ENCODE measurements at places on chromosomes 5 and 9.

DNA sequence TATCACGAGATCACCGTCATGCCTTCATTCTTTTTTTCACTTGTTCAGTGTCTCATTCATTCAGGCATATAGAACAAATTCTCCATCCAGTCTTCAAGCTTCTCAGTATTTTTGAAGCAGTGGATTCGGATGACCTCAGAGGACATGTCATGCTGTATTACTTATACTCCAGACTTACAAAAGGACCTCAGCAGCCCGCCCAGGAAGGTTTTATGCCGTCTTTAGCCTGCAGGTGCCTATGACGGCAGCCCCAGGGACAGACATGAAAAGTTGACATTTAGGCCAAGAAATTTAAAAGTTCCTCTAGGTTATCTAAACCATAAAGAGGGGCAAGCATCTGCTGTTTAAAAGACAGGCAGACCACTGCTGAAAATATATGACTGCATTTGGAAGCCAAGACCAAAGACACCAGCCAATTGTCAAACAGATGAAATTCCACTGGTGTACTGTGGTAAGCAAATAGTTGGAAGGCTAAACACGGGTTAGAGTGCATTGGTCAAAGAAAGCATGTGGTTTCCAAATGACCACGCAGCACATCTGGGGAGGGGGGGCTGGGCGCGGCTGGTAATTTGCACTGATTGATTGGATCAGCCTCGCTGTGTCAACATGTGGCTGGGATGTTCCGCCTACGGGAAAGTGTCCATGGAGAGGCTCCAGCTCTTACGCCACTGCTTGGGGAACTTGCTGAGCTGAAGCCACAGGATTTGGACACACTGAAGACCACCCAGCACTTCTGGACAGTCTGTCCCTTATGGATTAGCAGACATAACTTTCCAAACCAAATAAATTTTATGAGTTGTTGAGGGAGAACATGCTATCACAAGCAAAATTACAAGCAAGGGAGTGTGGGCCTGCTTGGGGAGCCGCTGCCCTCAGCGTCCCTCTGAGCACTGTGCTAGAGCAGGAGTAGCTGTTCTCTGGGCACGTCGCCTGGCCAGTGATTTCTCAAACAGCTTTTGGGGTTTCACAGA is 173.6 kb downstream of the FANCC start:
- no peak for DNase-seq

- DNase-seq, result no peak
Measured at GRCh38 chr5:74092766-74093165, 466.8 kb downstream of the ARHGEF28 start.

DNA sequence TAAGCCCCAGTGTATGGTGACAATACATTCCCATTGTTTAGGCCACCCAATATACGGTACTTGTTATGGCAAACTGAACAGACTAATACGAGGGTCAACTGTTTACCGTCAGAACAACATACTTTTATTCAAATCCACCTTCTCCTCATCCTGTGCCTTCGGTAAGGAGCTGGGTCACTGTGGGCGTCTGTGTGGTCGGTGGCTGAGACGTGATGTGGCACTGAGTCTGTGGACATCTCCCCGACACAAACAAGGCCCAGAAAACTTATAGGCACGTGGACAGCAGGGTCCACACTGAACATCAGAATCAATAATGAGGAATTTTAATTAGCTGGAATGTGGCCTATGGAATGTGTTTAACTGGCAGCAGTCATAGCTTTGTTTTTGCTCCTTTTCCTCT is 154.3 kb upstream of the IRX2 start:
- no peak for DNase-seq

GRCh38 chr5:73902327-73903051 is 276.5 kb downstream of the ARHGEF28 start:
- no peak for DNase-seq

DNA sequence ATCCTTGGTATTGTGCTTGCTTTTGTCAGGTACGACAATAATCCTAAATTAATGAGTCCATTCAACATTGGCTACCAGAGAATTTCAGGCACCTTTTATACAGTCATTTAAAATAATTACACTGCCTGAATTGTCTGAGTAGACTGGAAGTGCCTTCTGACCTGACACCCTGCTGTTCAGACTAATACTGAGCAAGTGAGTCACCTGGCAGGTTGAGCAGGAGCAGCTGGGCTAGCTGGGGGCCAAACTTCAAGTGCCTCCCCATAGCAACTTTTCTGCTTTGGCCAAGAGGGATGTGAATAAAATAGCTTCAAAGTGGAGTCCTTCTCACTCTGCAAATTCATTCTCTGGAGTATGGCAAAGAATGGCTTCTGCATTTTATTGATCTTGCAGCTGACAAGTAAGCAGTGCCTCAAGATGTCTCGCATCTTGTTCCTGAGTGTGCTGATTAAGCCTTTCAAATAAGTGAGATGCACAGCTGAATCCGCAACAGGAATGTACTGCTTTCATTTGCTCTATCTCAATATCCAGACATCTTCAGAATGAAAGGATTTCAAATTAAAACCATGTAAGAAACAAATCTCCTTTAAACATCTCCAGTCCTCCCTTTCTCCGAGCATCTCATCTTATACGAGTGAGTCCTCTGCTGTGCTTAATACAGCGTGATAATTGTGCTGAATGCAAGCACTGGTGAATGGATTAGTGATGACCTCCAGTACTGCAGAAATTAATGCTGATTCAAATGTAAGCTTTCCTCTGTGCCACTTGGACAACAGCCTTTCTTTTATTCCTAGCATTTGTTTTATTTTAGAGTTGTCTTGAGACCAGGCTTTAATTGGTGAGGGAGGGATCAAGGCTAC is 271.2 kb downstream of the EDIL3 start:
- DNase-seq, result no peak

- DNase-seq, result no peak
Measured at GRCh38 chr5:160119905-160120266, 636 bp upstream of the PWWP2A start.

DNA sequence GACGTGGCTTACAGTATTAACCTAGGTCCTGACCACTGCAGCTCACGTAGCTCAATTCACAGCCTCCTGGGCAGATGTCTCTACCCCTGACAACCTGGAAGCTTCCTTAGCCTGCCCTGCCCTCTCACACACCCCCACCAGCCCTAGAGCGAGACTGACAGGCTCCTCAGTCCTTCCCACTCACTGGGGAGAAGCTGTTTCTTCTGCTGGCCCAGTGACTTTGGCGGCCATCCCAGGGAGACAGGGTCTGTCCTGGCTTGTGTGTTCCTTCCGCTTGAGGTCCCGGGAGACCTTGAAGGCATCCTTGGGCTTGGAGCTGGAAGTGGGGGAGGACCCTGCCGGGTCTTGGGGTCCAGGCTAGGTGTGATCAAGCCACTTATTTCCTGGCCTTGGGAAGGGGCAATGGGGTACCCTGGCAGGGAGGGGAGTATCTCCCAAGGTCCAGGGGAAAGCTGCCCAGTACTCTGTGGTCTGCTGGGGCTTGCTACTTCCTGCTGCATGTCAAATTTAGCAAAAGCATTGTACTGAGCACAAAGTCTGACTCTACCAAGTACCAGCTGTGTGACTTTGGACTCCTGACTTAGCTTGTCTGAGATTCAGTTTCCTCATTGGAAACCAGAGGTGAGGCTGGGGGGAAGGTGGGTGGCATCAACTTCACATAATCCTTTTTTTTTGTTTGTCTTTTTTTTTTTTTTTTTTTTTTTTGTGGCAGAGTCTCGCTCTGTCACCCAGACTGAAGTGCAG is 1.9 kb downstream of the MIGA2 start:
- DNase-seq, result no peak
